Foreskin fibroblast (primary cell): ENCODE measurements at places on chromosomes 5 and 9.

- no peak for DNase-seq
Measured at GRCh38 chr5:56421246-56422075, 188.3 kb upstream of the ANKRD55 start.

DNA sequence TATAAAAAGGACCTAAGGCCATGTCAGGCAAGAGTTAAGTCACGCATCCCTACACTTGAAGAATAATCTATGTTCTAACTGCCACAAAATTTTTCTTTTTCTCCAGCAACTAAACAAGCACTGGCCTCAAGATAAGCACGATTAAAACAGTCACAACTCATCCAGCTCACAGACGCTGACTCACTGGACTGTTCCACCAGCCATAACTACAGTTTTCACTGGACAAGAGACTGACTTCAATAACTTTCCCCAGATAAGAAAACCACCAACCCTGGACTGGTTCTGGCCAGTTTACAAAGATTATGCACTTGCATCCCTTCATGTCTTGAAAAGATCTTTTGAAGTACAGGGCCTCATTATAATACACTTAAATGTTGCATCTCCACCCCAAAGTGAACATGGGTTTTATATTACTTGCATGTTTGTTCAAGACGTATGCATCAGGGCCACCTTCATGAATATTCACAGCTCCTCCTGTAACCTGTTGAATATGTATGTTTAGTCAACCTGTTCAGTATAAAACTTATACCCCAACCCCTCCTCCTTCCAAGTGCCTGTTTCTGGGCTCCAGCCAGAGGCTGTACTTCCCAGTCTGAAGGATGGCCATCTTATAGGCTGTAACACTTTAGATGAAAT lies 129.3 kb upstream of the EPB41L4A start:
- peak; percentile 52 for DNase-seq

DNA sequence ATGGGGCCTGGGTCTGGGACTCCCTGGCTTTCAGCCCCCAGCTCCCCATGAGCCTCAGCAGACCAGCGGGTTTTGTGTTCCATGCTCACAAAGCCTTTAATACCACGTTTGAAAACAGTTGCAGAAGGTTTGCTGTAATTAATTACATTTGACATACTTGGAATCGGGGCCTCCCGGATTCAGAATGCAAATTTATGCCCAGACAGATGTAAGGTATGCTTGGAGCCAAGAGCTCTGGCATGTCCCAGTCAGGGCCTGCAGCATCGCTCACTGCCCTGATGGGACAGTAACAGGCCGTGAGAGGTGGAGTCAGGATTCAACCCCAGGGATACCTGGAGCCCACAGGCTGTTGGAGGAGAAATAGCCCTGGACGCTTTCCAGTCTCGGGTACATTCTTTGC lies 12.2 kb downstream of the ZNF618 start:
- no peak for DNase-seq

DNA sequence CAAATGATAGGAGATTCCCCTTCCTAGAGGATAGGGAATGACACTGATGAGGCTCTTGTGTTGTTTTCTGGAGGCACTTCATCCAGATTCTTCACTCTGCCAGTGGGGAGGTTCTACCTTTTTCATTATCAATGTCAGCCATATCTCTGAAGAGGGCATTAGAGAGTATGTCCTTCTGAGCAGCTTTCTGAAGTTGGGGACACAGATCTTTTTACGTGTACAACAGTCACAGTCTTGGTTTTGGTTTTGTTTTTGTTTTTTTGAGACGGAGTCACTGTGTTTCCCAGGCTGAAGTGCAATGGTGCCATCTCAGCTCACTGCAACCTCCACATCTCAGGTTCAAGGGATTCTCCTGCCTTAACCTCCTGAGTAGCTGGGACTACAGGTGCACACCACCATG lies 22.6 kb downstream of the CENPH start:
- no peak for DNase-seq

- DNase-seq, result no peak
Measured at GRCh38 chr5:168844922-168845296, 265.7 kb upstream of the PANK3 start.

GRCh38 chr5:36870399-36871040 lies 6.0 kb upstream of the NIPBL start:
- DNase-seq, result peak; percentile 78

GRCh38 chr9:131717719-131718460 lies 22.0 kb downstream of the RAPGEF1 start:
- no peak for DNase-seq

- no peak for DNase-seq
Measured at GRCh38 chr9:91994422-91994821, 44.4 kb upstream of the ROR2 start.

GRCh38 chr5:138467711-138468132 lies 2.4 kb downstream of the EGR1 start:
- DNase-seq, result no peak

DNA sequence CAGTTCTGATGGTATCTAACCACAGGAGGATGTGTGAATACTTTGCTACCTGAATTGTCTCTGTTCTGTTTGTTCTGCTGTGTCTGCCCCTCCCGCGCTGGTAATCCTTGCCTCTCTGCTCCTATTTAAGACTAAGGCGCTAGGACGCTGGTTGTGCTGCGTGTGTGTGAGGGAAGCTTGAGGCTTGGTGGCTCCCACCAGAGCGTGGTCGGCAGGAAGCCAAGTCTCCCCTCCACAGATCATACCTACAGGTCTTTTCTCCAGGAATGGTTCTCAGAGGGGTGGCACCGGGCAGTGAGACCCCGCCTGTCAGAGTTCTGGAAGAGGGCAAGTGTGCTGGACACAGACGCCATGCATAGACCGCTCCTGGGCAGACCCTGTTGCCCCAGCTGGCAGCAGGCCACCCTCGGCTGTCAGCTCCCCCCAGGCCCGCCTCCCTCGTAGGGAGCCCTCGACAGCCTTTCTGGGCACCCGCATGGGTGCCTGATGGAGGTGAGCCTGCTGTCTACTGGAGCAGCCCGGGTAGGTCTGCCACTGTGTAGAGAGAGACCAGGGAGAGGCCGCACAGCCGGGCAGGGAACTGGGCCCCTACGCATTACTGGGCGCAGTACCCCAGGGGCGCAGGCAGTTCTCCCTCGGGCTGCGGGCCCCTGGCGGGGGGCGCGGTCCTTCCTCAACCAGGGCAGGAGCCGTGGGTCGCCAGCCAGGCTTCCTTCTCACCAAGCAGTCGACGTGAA lies 53.4 kb upstream of the ROR2 start:
- no peak for DNase-seq

- no peak for DNase-seq
Measured at GRCh38 chr5:41250351-41250987, 37.1 kb upstream of the C6 start.

DNA sequence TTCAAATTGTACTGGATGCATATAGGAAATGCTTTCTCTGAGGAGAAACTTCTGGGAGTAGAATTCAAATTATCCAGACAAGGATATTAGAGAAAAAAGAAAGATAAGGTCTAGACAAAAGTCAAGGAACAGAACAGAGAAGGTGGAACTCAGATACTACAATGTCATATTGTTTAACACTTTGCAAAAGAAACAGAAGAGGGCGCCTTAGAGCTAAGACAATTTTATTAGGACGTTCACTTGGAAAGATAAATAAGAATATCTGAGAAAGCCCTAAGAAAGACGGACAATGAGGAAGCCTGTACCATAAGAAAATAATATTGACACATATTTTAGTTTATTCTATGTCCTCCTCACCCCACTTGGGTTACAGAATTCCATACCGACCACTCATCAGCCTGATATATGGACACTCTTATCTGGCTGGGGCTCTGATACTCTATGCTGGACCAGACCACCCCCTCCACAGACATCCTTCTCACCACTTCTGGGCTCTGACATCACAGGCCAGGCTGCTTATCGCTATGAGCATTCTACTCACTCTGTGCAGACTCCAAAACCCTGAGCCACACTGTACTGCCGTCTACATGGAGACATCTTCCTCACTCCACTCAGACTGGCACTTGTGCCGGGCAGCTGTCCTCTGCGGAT lies 9.1 kb upstream of the AK3 start:
- peak; percentile 69 for DNase-seq

DNA sequence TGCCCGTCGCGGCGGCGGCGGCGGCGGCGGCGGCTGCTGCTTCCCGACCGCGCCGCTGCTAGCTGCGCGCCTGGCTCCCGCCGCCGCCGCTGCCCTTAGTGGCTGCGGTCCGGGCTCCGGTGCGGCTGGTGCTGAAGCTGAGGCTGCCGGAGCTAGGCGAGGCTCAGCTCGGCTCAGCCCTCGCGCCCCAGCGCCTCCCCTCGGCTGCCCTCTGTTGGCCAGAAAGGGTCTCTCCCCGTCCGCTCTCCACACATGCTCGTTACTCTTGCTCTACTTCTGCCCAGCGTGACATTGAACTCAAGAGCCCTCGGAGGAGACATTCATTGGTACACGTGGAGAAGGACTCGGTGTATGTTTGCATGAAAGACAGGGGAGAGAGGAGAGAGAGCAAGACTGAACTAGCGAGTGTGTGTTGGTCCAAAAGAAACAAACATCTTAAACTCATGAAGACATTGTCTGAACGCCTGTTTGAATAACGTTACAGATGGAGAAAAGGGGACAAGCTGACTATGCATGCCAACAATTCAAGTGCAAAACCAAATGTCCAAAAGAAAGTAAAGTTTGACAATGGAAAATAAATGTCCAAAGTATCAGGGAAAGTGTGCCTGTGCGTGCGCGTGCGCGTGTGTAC lies at the start of gene HCN1:
Gene HCN1, minus strand, starts transcription at position 175 of the 631 bp plus-strand sequence.
- DNase-seq, result peak; percentile 40

GRCh38 chr9:4850603-4851310 lies 58.0 kb downstream of the RCL1 start:
- DNase-seq, result no peak

DNA sequence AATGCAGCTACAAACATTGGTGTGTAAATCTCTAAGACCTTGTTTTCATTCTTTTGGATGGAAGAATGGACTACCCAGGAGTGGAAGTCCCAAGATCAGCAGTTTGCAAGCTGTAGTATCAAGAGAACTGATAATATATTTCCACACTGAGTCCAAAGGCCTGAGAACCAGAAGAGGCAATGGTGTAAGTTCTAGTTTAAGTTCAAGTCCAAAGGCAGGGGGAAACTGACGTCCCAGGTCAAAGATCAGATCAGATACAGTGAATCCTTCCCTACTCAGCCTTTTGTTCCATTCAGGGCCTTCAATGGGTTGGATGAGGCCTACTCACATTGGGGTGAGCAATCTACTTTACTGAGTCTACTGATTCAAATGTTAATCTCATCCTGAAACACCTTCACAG lies 80.3 kb upstream of the ERBIN start:
- no peak for DNase-seq

DNA sequence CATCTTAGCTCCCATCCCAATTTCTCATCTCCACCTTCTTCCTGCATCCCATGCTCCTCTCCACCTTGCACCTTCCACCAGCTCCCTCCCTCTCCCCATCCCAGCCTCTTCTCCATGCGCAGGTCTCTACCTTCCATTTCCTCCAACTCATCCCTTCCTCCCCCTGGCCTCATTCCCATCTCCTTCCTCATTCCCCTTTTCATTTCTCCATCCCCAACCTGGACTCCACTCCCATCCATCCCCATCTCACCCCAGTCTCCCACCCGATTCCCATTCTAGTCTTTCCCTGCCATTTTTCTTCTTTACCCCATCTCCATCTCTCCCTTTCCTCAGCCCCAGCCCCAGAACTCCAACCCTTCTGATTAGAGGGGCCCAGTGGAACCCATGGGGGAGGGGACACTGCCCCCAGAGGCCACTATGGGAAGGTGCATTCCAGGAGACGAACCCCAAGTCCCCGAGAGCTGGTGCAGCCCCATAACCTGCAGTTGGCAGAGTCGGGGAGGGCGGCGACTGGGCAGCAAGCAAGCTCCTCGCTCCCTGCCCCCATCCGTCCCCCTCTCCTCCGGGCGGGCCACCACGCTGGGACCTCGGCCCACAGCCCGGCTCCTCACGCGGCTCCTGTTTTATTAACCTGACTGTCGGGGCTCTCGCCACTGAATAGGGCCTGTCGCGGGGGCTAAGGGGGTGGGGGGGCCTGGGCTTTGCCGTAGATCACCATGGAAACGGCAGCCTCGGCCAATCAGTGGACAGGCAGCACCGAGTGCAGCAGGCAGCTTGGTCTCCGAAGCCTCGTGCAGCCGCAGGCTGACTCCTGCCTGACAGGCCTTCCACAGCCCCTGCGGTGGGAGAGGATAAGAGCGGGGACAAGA lies 66.7 kb downstream of the PCDH1 start:
- DNase-seq, result peak; percentile 17

GRCh38 chr9:75455444-75455921 lies 367.2 kb downstream of the OSTF1 start:
- DNase-seq, result peak; percentile 38

- DNase-seq, result no peak
Measured at GRCh38 chr9:76913467-76913866, 7.6 kb upstream of the PRUNE2 start.

DNA sequence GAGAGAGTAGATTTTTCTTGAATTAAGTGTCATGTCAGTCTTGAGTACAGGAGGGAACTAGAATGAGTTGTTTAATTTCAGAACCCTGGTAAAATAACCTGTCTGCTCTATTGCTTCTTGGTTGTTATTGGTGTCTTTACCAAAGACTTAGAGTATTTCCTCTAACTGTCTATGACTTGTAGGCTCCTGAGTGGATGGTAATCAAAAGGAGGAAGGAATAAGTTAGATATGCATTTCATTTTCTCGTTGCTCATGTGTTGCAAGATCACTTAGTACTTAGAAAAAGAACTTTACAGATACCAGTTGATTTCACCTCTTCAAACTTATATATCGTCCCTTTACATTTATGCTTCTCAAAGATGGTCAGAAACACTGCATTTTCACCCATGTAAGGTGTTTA lies 31.1 kb downstream of the UHRF2 start:
- no peak for DNase-seq

- peak; percentile 43 for DNase-seq
Measured at GRCh38 chr5:72246954-72247442, 73.0 kb downstream of the MRPS27 start.

- peak; percentile 23 for DNase-seq
Measured at GRCh38 chr5:15646371-15646770, 146.4 kb downstream of the FBXL7 start.

DNA sequence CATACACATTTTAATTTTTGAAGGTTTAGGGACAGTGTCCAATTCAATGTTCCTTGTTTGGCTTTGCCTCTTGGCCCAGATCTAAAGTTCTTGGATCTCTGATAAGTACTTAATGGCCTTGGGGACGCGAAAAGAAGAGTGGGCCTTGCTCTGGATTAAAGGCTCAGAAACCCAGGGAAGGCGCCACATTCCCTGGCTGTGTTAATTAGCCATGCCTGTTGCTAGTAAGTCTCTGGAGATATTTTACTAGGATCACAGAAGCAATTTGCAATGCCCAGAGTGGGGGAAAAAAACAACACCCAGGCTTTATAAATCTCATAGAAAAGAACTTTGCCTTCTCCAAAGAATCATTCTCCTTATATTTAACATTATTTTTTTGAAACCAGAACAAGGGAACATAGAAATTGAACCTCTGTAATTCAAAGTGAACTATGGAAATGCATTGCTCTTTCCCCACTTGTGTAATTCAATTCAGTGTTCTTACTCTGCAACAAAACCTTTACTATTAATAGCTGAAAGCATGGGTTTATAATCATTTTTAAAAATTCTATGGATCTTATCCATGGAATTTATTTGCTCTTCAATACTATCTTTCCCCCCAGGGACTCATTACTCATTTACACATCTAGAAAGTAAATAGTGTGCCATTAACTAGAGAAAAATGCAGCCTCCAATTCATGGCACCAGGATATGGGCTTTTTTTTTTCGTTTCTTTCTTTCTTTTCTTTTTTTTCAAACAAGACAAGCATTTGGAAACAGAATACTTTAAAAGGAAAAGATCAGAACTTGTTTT lies 172.2 kb upstream of the ANKRD55 start:
- DNase-seq, result no peak
